CD8-positive, alpha-beta memory T cell (primary cell): ENCODE measurements at places on chromosomes 16 and 17.
A peak's percentile ranks its signal among the peaks of the same experiment; 100 is the strongest.

DNA sequence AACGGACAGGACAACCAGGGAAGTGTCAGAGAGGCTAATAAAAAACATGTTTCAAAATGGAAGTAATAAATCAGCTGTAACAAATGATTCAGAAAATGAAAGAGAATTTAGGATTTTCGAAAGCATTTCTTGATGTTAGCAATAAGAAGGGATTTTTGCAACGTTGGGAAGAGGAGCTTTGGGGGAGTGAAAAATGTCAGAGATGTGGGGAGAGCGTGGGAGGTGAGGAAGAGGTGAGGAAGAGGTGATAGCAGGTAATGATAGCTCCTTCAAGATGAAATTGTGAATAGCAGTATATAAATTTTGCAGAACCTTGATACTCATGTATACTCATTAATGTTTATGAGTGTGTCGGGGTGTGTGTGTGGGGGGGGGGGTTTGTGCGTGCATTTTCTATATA lies 76.2 kb upstream of the COX10 start:
- no peak for DNase-seq

GRCh38 chr16:30829130-30830071 lies 42.4 kb upstream of the ZNF629 start:
- no peak for DNase-seq

DNA sequence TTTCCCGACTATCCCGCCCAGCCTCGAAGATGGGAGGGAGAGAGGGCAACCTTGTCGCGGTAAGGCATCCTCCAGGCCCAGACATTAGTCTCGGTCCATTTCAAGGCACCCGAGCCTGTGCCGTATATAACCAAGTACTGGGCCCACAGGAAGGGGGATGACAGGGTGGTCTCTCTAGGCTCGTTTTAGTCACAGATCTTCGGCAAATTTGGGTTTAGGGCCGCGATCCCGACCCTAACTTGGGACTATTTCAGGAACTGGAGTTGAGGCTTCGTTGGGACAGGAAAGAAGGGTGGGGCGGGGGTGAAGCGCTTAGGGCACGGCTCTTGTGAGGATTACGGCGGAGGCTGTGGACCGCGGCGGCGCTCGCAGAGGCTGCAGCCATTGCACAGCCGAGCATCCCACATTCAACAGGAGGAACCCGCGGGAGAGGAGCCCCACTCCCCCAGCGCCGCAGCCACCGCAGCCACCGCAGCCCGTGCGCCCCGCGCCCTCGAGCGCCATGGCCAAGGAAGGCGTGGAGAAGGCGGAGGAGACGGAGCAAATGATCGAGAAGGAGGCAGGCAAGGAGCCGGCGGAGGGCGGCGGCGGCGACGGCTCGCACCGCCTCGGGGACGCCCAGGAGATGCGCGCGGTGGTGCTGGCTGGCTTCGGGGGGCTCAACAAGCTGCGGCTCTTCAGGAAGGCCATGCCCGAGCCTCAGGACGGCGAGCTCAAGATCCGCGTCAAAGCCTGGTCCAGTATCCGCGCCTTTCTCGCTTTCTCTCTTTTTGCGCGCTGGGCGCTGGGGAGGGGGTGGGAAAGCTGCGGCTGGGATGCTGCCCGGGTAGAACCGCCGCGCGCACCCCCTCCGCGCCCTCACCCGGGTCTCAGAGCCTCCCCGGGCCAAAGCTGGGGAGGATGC lies at the start of gene VAT1L:
VAT1L (plus strand) TSS at position 384 of the 904 bp plus-strand sequence; CDS start at position 503, 119 bp downstream.
- no peak for DNase-seq

DNA sequence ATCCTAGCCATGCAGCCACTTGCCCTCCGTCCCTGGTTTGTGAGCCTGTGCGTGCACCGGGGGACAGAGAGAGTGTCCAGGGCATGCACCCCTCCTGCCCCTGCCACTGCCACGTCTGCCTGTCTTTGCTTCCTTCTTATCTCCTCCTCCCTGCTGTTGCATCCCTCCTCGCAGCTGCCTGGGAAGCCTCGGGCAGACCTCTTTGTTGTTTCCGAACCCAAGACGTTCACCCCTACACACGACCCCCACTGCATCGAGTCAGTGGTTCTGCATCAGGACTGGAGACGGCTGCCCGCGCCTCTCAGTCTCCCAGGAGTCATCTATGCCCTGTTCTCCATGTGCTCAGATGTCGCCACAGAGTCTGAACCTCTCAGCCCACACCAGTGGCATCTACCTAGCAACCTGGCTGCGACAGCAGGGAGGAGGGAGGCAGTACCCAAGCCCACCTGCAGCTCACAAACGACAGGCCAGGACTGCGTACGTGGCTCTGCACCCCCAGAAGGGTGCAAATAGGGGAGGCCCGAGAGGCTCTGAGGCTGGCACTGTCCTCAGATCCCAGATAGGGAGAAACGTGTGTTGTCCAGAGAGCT lies 5.2 kb downstream of the TIMP2 start:
- DNase-seq = no peak

DNA sequence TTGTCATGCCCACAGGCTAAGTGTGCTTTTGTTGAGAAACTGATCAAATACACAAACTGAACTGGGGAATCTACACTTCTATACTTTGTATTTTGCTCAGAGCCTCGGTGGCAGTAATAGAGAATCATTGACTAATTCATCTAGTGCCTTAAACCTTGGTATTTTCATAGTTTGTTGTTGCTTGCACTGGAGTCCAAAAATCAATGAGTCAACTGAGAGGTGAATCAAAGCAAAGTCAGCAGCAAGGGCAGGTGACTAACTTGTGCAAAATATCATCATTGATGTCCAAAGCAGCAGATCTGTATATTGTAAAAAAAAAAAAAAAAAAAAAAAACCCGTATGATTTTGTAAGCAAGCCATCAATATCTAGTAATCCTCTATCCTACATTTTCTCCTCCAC lies 296.4 kb downstream of the MAP2K6 start:
- DNase-seq = no peak

- peak; percentile 61 for DNase-seq
Observed at GRCh38 chr17:31558748-31559583, 167.5 kb downstream of the RAB11FIP4 start.

- no peak for DNase-seq
Observed at GRCh38 chr16:50263060-50263909, 3.1 kb upstream of the ADCY7 start.

GRCh38 chr16:24253192-24253591 lies 2.9 kb upstream of the CACNG3 start:
- no peak for DNase-seq

GRCh38 chr17:51006601-51007000 lies 114.1 kb downstream of the SPAG9 start:
- no peak for DNase-seq

DNA sequence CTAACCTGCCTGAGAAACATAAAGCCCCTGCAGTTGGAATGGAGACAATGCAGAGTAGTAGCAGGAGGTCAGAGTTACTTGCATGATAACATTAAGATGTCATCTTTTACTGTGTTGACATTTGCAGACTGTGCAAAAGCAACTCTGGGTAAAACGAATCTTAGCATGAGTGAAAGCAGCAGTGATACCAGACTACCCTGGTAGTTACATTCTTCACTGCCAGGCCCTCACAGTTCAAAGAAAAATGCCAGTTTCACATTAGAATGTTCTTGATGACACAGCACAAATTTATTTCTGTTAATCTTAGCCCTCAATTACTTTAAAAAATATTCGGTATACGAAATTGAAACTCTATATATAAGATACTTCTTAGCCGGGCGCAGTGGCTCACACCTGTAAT lies 12.2 kb downstream of the MPHOSPH6 start:
- no peak for DNase-seq

DNA sequence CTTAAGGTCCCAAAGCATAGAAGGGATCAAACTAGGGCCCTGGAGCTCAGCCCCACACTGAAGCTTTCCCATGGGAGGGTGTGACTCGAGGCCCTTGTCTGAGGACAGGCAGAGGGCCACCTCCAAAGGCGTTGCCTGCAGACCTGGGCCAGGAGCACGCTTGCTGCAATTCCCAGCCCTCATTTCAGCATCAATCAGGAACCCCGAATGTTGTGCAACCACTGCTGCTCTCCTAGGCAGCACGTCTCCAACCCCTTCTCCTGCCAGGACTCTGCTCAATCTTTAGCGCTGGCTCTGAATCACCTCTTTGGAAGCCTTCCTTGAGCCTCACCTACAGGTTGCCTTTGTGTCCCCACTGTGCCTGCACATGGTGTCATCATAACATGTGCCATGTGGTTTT lies 14.0 kb upstream of the ATP2C2 start:
- DNase-seq = no peak

DNA sequence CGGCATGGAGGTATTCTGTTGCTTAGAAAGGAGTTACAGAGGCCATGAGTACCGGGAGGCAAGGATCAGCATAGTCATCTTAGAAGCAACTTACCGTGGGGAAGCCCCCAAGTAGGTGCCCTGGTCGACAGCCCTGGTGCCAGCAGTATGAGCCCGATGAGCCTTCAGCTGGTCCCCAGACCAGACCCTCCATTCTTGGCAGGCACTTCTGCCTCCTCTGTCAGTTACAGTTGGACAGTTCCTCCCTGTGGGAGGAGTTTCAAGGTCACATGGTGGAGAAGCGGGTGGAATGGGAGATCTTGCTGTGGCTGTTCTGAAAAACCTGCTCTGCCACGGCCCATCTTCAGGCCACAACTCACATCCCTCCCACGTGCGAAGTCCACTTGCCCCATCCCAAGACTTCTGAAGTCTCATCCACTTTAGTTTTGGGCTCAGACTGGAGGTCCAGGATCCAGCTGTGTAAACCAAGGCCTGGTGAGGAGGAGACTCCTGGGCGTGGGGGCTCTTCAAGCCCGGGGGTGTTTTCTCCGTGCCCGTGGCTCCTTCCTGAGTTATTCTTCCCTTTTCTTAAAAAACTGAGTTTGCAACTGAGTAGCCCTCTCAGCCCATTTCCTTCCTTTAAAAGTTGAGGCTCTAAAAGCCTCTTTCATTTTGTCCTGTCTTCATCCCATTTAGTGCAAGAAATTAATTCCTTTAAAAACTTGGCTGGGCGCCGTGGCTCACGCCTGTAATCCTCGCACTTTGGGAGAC lies 133.5 kb downstream of the SEC14L1 start:
- no peak for DNase-seq

GRCh38 chr16:58449306-58449705 lies 50.6 kb upstream of the NDRG4 start:
- DNase-seq = no peak

GRCh38 chr16:89903908-89904515 lies 14.7 kb upstream of the MC1R start:
- DNase-seq = no peak

DNA sequence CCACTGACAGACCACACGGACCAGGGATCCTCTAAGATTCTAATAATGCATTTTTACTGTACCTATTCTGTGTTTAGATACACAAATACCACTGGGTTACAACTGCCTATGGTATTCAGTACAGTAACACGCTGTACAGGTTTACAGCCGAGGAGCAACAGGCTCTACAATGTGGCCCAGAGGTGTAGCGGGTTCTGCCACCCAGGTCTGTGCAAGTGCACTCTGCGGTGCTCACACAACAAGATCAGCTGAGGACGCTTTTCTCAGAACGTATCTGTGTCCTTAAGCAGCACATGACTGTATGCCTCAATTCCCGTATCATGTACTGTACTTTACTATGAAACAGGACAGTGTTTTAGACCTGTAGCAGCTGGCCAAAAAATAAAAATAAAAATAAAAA lies 6.5 kb downstream of the ZCCHC14 start:
- no peak for DNase-seq

- no peak for DNase-seq
Observed at GRCh38 chr16:13895516-13895915, 24.4 kb upstream of the ERCC4 start.

- no peak for DNase-seq
Observed at GRCh38 chr17:42240201-42240600, 36.0 kb downstream of the STAT5B start.

DNA sequence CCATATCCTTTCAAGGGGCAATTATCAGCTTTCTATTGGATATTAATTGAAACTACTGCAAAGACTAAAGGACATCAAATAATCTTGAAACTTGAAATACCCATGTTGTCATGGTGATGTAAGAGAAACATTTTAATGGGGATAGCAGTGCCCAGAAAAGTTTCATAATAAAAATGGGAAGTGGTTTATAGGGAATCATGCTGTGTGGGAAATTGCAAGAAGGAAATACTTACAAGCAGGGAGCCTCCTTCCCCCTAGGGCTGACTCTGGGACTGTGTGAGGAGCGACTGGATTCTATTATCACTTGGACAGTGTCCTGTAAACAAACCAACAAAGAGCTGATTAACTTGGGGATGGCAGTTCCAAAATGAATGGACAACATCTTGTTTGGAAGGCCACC lies 1393.1 kb upstream of the GOT2 start:
- DNase-seq = no peak

- peak; percentile 57 for DNase-seq
Observed at GRCh38 chr16:53457670-53458069, 23.4 kb downstream of the RBL2 start.

DNA sequence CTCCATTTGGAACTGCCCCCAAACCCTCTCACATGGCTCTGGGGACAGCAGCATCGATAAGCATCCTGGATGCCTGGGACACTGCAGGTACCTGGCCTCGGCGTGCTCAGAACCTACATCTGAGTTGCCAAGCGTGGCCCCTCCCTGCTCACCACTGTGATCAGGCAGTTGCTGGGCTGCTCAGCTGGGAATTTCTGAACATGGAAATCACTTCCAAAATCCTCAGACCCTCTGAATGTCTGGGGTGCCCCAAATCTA lies 6.3 kb downstream of the CDH5 start:
- no peak for DNase-seq

- DNase-seq = no peak
Observed at GRCh38 chr17:78032166-78032565, 73.7 kb downstream of the TNRC6C start.

GRCh38 chr17:7347630-7348477 lies 4.1 kb upstream of the KCTD11 start:
- no peak for DNase-seq

GRCh38 chr17:2336852-2337543 lies at the start of gene SGSM2:
Gene SGSM2, plus strand, starts transcription at chr17:2337501. Its CDS starts 188 bp downstream, at chr17:2337689.
- peak; percentile 87 for DNase-seq

- no peak for DNase-seq
Observed at GRCh38 chr16:27499659-27500055, 50.1 kb downstream of the GTF3C1 start.

DNA sequence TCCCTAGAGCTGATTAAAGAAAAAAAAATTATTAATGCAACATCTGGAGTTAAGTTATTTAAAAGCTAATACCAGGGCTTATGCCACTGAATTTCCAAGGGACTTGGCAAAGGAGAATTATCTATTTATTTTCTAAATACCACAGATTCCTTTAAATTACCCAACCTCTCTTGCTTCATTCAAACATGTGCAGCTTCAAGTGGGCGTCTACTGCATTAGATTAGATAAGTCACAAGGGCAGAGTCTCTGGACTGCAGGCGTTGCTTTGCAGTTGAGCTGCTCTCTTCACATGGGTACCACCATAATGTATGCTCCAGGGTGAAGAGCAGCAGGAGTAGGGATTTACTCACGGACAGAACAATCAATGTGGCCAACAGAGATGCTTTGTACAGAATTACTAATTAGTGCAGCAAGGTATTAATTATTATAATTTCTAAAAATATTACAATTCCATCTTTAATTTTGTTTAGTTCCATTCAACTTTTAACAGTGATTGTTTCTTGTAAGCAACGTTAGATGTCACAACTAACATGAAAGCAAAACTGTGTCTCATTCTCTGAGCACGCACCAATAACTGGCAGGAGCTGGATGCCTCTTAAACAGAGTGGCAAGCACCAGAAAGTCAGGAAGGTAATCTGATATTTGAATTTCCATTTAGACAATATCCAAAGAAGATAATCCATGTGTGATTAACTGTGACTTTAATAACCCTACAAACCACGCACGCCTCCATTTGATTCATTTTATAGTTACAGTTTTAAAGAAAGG lies 214.2 kb downstream of the STX8 start:
- DNase-seq = no peak
